ENCODE measurements at places on chromosomes 13 and 19.

DNA sequence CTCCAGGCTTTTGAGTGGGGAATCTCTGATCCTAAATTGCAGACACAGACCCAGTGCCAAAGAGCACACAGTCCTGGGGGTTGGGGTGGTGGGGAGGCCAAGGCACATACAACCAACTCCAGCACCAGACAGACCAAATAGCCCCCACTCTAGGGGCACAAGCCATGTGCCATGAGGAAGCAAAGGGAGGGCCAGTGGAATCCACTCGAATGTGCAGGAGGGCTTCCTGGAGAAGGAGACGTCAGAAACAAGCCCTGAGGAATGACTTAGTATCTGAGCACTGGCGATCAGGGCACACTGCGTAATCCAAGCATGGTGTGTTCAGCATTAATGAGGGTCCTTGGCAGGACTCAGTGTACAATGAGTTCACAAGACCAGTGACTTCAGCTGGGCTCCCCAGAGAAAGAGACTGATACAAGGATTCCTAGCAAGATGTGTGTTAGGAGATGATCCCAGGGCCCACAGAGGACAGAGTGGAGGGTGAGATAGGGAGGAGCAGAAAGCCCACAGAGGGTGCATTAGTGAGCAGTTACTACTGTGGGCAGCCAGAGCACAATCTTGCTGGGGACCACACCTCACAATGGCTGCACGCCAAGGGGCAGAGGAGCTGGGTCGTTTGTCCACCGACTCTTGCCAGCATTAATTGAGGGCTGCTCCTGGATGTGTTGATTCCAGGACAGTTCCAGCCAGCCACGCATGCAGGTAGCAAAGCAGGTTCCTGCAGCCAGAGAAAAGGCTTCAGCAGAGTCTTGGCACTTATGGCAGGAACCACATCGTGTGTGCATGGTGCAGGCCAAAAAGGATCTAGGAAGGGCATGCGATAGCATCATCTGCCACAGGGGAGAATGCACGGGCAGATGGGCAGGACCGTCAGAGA lies 152.6 kb upstream of the VSTM2B start:
- DNase-seq: no peak

GRCh38 chr19:15199661-15200552 lies 888 bp downstream of the NOTCH3 start:
- peak; percentile 47 for DNase-seq

GRCh38 chr13:21458451-21458812 lies 671 bp downstream of the ZDHHC20 start:
- DNase-seq: peak; percentile 10

GRCh38 chr13:85597790-85598500 lies 201.3 kb downstream of the SLITRK6 start:
- DNase-seq: peak; percentile 7

GRCh38 chr13:23505007-23505406 lies 65.2 kb upstream of the TNFRSF19 start:
- DNase-seq: no peak

DNA sequence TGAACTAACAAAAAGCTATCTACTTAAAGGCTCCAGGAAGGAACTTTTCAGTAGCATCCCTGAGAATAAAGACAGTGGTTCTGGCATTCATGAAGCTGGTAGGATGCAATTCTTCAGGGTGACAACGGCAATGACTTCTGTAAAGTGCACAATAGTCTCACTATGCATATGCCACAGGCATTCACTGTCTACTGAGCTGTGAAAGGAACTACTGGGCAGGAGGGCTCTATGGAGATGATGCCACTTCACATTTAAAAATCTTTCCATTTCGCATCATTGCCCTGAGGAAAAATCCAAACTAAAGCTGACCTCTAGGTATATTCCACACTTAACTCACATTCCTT lies 2020.6 kb upstream of the PCDH20 start:
- DNase-seq: no peak
